ENCODE measurements at places on chromosomes 2 and 18.

DNA sequence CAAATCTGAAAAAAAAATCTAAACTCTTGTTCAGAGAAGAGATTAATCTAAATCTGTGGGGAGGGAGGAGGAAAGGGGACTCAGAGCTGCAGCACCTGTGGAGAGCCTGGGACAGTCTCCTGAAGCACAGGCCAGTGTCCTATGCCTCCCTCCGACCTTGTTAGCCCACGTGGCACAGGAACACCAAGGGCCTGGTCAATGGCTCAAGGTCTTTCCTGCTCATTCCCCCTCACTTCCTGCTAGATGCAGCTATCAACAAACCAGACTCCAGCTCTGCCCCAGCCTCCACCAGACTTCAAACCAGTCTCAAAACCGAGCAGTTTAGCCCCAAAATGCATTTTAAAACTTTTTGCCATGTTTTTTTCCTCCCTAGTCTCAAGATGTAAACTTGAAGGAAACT lies 20.1 kb upstream of the SULT1C3 start:
- no peak for DNase-seq

GRCh38 chr2:217875138-217875537 lies 127.7 kb downstream of the TNS1 start:
- DNase-seq = no peak

DNA sequence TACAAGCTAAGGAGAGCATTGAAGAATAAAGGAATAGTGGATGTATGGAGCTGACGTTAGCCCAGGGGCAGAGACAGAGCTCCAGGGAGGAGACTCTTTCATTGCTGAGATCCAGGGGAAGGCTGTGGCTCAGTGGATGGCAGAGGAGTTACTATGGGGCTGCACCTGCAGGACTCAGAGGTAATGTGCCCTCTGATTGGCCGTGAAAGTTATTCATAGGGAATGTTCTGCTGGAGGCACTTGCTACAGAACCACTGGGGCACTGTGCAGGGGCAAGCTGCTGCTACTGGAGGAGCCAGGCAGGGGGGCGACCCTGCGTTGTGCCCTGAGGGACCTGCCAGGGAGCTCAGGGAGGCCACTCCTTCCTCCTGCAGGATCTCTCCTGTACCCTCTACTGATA lies 199.2 kb downstream of the PTPRM start:
- DNase-seq = no peak

DNA sequence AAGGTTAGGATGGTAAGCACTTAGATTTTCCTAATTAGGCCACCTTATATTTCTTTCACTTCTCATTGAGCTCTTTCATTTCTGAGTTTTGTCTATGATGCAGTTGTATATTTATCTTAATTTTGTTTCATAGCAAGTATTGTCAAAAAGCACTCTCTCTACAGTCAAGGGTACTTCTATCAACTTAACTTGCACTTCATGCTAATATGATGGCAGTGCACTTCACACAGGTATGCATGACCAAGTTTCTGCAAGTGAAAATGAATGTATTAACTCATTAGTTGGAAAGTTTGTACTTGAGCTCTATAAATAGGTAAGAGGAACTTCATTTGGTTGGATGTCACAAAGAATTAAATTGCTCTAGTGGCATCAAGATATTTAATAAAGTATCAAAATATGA lies 51.5 kb upstream of the CDH19 start:
- DNase-seq = no peak

DNA sequence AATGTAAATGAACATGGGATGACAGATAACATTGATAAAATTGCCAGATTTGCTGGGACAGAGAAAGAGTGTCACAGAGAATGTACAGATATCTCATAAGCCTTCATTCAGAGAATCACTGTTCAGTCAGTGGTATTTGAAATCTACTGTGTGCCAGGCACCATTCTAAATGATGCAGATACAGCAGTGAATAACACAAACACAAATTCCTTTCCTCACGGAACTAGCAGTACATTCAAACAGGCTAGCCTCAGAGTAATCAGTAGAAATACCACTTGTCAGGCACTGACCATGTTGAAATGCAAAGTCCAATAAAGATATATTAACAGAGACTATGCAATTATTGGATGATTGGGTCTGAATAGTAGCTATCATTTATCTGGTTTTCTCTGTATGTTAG lies 211.0 kb downstream of the RDH14 start:
- DNase-seq = no peak

- DNase-seq = no peak
These were observed 68.1 kb downstream of the STPG4 start for GRCh38 chr2:47087051-47087450.

DNA sequence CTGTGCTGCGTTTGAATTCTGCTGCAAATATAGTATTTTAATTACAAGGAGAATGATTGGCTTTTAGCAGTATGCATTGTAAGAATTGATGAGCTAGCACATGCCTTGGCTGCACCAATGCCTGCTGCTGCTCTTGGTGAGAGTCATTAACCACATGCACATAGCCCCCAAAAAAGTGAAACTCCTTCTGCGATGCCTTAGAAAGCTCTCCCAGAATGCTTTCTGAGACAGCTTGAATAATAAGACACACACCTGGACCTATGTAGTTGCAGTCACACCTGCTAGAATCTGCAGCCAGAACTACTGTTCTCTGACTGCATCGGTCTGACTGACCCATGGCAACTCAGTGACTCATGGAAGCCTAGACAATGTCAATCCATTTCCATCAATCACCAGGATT lies 170.1 kb upstream of the DDX18 start:
- DNase-seq = no peak

DNA sequence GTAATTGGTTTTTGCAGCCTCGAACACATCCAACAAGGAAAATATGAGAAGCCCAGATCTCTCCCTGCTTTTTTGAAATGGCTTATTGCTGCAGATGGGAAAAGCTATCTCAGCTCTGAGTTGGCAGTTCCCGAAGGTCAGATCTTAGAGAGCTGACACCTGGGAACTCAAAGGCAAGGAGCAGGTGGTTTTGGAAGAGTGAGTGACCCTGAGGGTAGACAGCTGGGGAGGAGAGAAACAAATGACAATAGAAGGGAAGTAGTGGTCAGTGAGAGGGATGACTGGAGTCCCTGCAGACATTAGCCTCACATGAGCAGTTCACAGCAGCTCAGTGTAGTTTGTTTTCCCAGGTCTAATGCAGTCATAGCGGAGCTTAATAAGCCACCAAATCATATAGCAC lies 317.9 kb downstream of the STK39 start:
- no peak for DNase-seq

GRCh38 chr18:73774811-73775509 lies 372.7 kb downstream of the FBXO15 start:
- DNase-seq = peak; percentile 86

DNA sequence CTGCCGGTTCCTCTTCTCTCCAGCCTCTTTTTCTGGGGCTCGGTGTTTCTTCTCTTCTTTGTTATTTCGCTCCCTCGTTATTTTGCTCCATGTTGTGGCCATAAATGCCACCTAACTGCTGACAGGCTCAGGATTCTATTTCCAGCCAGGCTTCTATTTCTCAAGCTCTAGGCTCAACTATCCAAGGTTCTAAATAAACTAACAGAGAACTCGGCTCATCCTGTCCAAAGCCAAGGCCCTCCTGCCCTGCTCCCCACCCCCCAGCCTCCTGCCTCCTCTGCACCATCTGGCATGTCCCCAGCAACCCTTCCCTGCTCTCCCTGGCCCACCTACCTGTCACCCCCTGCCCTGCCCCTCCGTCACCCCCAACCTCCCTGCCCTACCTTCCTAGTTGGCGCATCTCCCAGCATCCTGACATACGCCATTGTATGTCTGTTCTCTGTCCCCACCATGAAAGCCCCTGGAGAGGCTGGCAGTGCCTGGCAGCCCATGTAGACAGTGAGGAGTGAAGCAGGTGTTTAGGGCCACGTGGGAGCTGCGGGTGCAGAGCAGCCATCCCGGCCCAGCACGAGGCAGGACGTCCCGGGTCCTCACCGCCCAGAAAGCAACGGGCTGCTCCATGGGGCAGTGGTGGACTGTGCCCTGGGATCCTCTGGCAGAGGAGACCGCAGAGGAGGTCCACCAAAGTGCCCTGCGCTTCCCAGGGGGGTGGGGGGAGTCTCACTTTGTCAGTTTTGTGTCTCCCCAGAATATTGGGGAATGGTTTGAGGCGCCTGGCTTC lies 186.9 kb downstream of the TWIST2 start:
- DNase-seq = no peak
